ENCODE measurements at places on chromosomes 1 and 21. TPM values are rescaled to one million over a fixed set of nuclear protein-coding genes. Genes with fewer than 3 reads are reported as not detected.
A peak's percentile ranks its signal among the peaks of the same experiment; 100 is the strongest.

The GPR161 gene
- polyA plus RNA-seq: 17.6 TPM

The LSS gene
- polyA plus RNA-seq: 139 TPM

The EXTL2 gene
- polyA plus RNA-seq: 27.1 TPM

The DNAJC6 gene
- 1.6 TPM for polyA plus RNA-seq

The PODN gene
- 0.17 TPM for polyA plus RNA-seq

GRCh38 chr1:116179419-116179818 lies 68.2 kb downstream of the MAB21L3 start:
- no peaks in the 10 kb centered on the region for H3K36me3 ChIP-seq
- no peaks in the 10 kb centered on the region for H3K4me1 ChIP-seq
- no peak for DNase-seq

DNA sequence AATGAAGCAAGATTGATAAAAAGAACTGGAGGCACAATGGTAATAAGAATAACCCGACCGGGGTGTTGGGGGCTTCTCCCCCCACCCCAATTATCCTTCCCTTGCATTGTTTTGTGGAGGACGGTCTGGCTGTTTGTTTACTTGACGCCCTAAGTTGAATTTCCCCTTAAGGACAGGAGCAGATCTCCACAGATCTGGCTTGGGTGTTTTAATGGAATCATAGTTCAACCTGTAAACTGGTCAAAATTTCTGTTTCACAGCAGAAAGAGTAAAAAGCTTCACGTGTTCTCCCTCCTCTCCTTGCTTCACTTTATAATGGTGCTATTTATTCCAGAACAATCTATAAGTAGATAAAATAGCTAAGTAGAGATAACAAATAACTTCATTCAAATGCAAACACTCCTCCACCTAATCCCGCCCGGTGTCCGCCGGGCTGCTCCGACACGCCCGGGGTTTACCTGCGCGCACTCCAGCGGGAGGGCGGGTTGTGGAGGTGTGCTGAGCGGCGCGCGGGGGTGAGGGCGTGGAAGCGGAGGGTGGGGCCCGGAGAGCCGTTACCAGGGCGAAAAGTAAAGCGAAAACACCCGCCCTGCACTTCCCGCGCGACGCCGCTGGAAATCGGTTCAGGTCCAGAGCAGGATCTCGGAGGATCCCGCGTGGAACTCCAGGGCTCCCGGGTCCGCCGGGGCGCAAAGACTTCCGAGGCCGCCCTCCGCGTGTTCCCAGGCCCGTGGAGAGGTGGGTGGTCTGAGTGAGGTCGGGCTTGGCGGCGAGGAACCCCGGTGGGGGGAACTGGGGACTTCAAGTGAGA lies 2.0 kb upstream of the ATF3 start:
- H3K27ac ChIP-seq: no peak overlapping the region
- peak overlapping the region; percentile 51 for H3K4me3 ChIP-seq
- no peak for DNase-seq
- H3K27me3 ChIP-seq: peaks cover 38% of the 10 kb centered on the region
- peaks cover 32% of the 10 kb centered on the region for H3K4me1 ChIP-seq

DNA sequence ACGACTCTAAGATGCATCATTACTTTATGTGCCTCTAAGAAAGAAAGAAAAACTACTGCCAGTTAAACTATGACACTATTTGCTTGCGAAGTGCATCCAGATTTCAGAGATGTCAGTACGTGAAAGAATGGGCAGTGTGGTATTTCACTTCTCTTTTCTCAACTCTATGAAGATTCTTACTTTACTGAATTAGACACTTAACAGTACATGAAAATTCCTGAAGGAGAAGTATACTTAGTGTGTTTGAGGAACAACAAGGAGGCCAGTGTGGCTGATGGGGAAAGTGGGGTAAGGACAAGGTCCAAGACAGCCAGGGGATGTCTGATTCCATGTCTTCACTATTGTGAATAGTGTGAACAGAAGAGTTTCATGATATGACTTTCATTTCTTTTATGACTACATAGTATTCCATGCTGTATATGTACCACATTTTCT lies 53.9 kb upstream of the HSD17B7 start:
- H3K4me1 ChIP-seq: no peaks in the 10 kb centered on the region
- H3K36me3 ChIP-seq: no peaks in the 10 kb centered on the region
- no peak for DNase-seq
- no peak overlapping the region for H3K27ac ChIP-seq
- H3K4me3 ChIP-seq: no peak overlapping the region
- no peaks in the 10 kb centered on the region for H3K27me3 ChIP-seq

GRCh38 chr1:56814205-56814604 lies 5.0 kb downstream of the FYB2 start:
- no peaks in the 10 kb centered on the region for H3K27me3 ChIP-seq
- no peaks in the 10 kb centered on the region for H3K36me3 ChIP-seq
- DNase-seq: no peak

- DNase-seq: no peak
- H3K27me3 ChIP-seq: no peaks in the 10 kb centered on the region
- H3K27ac ChIP-seq: no peak overlapping the region
These were observed 280.9 kb downstream of the TPR start for GRCh38 chr1:186094172-186094571.

GRCh38 chr1:7768583-7768982 lies 2.5 kb upstream of the VAMP3 start:
- H3K4me1 ChIP-seq: peaks cover 6% of the 10 kb centered on the region
- H3K27ac ChIP-seq: no peak overlapping the region
- no peaks in the 10 kb centered on the region for H3K36me3 ChIP-seq
- DNase-seq: no peak
- H3K4me3 ChIP-seq: no peak overlapping the region
- H3K27me3 ChIP-seq: no peaks in the 10 kb centered on the region

DNA sequence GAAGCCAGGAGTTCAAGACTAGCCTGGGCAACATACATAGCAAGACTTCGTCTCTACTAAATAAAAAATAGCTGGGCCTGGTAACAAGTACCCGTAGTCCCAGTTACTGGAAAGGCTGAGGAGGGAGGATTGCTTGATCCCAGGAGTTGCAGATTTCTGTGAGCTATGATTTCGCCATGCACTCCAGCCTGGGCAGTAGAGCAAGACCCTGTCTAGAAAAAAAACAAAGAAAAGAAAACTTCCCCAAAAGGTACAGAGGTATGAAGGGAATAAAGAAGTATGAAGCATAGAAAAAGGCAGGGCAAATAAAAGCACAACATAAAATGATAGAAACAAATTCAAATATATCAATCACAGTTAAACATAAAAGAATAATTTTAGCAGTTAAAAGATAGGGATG lies 28.7 kb downstream of the RPRD2 start:
- no peak overlapping the region for H3K27ac ChIP-seq
- H3K4me3 ChIP-seq: no peak overlapping the region
- no peak for DNase-seq
- no peaks in the 10 kb centered on the region for H3K36me3 ChIP-seq

GRCh38 chr1:41514381-41514780 lies 29.9 kb upstream of the EDN2 start:
- H3K36me3 ChIP-seq: no peaks in the 10 kb centered on the region
- no peak overlapping the region for H3K27ac ChIP-seq
- H3K4me3 ChIP-seq: no peak overlapping the region
- H3K27me3 ChIP-seq: peaks cover 9% of the 10 kb centered on the region
- DNase-seq: no peak

GRCh38 chr1:9905010-9905409 lies 5.1 kb downstream of the CTNNBIP1 start:
- no peaks in the 10 kb centered on the region for H3K27me3 ChIP-seq
- peaks cover 5% of the 10 kb centered on the region for H3K4me1 ChIP-seq
- H3K36me3 ChIP-seq: no peaks in the 10 kb centered on the region
- DNase-seq: no peak

DNA sequence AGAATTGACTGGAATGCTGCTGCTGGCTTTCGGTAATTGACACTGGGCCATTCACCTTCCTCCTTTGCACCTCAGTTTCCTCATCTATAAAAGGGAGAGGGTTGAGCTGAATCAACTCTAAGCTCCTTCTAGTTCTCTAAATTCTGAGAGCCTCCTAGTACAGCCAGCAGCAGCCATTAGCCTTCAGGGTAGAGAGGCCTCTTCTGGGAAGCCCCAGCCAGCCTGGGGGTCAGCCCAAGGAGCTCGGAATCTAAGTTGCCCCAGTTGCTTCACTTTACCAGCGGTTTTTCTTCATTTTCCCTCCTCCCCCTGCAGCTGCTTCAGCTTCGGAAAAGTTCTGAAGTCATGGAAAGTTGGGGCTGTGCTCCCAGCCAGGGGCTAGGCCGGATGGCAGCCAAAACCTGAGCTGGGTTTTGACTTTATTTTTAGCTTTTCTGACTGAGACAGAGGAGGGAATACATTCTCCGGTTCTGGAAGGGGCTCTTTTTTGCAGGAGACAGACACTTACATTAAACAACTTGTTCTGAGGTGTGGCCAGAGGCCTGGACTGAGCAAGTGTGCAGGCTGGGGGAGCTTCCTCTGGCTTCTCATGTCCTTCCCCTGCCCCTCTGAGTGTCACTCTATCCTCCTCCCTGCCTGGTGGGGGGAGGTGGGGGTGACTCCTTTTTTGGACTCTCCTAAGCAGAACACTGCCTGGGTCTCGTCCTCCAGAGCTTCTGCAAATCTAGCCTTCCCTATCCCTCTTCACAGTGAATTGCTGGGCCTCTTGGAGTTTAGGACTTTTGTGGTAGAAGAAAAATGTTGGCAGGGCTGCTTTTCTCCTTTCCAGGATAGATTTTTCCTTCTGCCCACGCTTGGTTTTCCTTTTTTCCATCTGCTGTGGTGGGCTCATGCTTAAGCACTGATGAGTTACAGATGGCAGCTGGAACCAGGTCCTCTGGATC lies 14.4 kb downstream of the LMNA start:
- no peaks in the 10 kb centered on the region for H3K36me3 ChIP-seq
- no peak overlapping the region for H3K27ac ChIP-seq
- no peaks in the 10 kb centered on the region for H3K27me3 ChIP-seq
- no peak for DNase-seq
- H3K4me1 ChIP-seq: peaks cover 13% of the 10 kb centered on the region

DNA sequence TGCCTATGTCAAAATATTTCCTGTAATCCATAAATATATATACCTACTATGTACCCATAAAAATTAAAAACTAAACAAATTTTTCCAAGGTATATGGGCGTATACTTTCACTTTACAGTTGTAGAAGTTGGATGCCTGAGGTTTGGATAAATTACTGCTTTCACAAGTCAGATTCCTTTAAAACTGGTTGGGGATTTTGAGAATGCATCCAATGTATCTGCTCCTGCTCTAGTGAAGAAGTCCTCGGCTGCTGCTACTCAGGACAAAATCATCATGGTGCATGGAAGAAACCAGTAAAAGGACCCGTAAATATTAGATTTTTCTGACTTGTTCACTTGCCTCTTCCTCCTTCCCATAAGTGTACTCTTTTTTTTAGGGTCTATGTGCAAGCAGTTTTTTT lies 841.1 kb downstream of the USP25 start:
- DNase-seq: no peak
- no peaks in the 10 kb centered on the region for H3K36me3 ChIP-seq
- H3K27ac ChIP-seq: no peak overlapping the region
- no peak overlapping the region for H3K4me3 ChIP-seq
- no peaks in the 10 kb centered on the region for H3K27me3 ChIP-seq

DNA sequence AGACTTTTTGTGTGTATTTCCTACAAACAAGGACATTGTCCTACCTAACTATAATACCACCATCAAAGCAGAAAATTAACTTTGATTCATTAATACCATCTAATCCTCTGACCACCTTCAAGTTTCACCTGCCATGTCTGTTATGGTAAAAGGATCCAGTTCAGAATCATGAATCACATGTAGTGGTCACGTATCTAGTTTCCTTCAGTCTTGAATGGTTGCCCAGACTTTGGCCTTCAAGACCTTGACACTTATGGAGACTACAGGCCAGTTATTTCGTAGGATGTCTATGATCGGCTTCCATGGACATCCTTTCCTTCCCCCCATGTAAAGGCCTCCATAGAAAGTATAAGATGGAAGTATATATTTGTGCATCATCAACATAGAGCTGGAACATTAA lies 10.4 kb upstream of the IFNAR2 start:
- H3K36me3 ChIP-seq: no peaks in the 10 kb centered on the region
- peaks cover 3% of the 10 kb centered on the region for H3K4me1 ChIP-seq
- no peak for DNase-seq
- H3K4me3 ChIP-seq: no peak overlapping the region
- H3K27ac ChIP-seq: no peak overlapping the region

Data from H1 (cell line).